ENCODE measurements at places on chromosomes 5 and 9.

DNA sequence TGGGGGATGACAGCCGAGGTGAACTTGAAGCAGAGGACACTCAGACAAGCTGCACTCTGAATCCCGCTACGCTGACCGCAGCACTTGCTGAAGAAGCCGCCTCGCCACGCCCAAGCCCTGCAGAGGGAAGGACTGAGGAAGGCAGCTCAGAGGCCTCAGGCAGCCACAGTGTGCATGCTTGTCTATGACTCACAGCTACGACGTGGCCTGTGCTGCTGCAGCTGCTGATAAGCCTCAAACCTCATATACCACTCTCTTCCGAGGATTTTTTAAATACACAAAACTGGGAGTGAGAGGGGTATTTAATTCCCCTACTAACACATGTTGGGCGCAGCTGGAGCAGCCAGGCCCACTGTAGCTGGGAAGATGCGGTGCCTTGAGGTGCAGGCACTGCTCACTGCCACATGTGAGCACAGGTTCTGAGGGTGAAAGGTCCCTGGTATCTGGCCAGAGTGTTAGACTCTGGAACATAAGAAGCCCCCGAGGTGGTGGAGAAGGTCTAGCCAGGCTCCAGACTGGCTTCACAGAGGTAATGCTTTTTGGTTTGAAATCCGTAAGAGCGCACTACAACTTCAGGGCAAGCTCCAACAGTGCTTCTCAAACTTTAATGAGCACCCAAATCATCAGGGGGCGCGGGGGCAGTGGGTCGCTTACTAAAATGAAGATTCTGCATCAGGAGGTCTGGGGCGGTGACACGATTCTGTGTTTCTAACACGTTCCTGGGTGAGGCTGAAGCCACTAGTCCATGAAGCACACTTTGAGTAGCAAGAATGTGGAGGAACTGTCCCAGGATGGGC lies 196.8 kb downstream of the AUH start:
- DNase-seq, result peak; percentile 91

DNA sequence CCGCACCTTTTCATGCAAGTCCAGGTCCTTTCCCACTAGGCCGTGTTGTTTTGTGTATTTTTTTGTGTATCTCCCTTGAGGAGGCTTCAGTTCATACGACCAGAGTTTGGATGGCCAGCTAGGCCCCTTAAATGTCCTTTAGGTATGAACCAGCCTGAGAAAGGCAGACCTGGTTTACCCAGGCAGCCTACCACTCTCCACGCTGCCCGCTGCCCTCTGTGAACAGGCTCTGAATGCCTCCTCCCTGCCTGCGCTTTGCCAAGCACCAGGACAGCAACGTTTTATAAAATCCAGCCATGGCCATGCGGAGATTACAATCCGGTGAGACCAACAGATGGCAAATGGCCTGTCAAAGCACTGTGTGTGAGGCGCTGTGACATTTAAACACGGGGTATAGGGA lies 626 bp upstream of the CLTB start:
- DNase-seq, result no peak

GRCh38 chr5:1923341-1923740 lies 40.6 kb upstream of the IRX4 start:
- no peak for DNase-seq

- DNase-seq, result no peak
Measured at GRCh38 chr5:90853750-90854149, 295.2 kb downstream of the ADGRV1 start.

- no peak for DNase-seq
Measured at GRCh38 chr9:108074900-108075299, 585.3 kb upstream of the KLF4 start.

- DNase-seq, result no peak
Measured at GRCh38 chr5:32828492-32828891, 117.4 kb downstream of the NPR3 start.

DNA sequence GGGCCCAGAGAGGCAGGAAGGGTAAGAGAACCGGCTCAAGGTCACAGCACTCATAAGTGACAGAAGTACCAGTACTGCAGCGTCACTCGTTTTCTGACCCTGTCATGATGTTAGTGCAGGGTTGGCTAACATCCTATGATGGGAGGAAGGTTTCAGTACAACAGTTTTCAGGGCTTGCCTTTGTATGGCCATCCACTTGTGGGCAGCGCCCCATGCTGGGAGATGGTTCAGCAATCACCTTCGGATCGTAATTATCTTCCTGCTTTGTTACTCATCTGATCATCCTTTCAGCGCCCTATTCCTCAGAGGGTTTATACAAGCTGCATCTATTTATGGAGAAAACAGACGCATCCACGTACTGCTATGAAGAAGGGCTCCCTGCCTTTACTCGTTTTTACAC lies 2.4 kb downstream of the MAP1B start:
- no peak for DNase-seq

DNA sequence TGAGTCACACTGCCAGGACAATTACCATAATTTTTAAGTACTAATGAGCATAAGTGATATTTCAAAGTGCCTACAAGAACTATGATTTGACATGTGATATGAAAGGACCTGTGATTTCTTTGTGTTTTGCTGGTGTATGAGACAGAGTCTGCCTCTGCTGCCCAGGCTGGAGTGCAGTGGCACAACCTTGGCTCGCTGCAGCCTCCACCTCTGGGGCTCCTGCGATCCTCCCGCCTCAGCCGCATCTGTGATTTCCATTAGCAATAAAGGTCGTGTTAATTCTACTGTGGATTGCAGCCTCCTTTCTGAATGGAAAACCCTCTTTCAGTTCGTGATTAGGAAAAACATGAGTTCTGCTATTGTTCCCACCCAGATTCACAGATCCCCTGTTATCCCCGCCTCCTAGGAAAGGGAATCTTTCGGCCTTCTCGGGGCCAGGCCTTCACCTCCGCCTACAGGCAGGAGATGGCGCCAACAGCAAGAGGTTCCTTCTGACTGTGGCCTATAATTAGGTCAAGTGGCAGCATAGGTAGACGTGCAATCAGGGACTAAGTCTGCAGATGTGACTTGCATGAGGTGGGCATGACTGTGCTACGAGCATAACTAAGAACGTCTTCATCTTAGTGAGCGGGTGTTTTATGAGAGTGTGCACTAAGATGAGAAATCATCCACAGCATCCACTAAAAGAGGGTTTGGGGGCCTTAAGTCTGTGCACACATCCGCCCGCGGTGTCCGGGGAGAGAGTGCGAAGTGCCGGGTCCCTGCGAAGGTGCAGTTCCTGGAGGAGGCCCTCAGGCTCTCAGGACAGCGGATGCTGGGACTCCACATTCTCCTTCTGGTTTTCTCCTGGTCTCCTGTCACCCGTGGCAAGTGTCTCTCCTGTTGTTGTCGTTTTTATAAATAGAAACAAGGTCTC lies 23.1 kb downstream of the TRIM7 start:
- DNase-seq, result peak; percentile 78

- no peak for DNase-seq
Measured at GRCh38 chr9:94631599-94631998, 7.7 kb downstream of the FBP1 start.

- DNase-seq, result no peak
Measured at GRCh38 chr5:93092349-93093105, 488.5 kb downstream of the NR2F1-AS1 start.

DNA sequence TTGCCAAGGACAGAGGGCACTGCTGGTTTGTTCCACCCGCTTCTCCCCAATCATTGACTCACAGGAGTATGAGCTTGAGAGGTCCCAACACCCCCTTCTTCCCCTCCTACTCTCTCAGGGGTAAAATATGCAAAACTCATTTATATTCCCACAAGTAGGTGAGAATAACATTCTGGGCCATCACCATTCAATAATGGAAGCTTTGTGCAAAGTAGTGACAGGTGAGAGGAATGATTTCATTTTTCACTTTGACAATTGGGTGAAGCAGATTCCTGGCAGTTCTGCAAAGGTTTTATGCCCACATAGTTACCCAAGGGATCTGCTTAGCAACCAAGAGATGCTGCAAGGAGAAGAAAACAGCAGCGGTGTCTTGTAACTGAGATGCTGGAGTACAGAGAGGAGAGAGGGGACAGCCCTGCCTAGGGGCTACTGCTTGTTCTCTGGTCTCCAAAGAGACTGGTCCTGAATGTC lies 137.6 kb downstream of the CMYA5 start:
- no peak for DNase-seq

GRCh38 chr5:127098241-127098640 lies 24.9 kb upstream of the C5orf63 start:
- DNase-seq, result no peak

DNA sequence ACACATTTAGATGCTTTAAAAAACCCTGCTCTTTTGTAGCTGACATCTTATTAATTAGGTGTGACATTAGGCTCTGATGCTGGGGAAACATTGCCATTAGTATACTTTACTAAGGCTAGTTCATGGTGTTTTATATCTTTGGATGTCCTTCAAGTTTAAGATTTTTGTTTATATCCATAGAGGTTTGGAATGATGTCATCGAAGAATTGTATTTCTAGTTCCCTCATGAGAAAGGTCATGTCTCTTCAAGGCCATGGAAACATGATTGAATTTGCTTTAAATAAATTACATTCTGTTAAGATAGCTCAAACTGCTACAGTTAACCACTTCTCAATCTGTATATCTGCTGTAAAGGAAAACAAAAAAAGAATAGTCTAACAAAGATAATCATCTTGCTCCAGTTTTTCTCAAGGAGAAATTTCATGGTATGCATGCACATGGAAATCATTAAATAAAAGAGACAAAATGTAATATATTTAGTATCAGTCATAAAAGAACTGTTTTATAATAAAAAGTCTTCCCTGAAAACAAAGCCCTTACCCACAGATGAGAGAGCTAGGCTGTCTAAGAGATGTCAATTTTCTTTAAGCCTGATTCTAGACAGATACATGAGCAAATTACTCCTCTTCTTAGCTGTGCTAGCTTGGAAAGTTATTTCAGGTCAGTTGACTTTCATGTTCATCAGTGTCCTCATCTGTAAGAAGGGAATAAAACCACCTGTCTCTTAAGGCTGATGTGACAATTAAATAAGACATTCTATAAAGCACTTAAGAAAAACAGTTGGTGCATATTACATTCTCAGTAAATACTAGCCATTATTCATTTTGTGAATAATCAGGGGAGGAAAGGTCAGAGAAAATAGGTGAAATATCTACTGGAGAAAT lies 25.0 kb upstream of the STARD4 start:
- no peak for DNase-seq

DNA sequence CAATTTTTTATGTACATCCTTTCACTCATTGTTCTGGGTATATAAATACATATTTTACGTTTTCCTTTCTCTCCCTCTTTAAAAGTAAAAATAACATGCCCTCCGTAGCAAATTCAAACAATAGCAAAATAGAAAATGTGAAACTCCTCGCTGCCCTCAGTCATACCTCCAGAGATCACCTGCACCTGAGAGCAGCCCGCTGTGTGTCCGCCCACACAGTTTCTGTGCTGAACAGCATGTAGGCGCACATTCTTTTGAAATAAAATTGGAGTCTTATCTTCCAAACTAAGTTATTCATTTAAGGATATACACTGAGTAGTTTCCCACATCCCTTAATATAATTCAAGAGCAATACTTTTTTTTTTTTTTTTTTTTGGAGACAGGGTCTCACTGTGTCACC lies 255.7 kb downstream of the AOPEP start:
- DNase-seq, result no peak

DNA sequence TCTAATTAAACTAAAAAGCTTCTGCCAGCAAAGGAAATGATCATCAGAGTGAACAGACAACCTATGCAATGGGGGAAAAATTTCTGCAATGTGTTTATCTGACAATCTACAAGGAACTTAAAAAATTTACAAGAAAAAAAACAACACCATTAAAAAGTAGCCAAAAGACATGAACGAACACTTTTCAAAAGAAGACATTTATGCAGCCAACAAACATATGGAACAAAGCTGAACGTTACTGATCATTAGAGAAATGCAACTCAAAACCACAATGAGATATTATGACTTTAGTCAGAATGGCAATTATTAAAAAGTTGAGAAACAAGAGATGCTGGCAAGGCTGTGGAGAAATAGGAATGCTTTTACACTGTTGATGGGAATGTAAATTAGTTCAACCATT lies 530.4 kb upstream of the DAB2 start:
- no peak for DNase-seq

- no peak for DNase-seq
Measured at GRCh38 chr5:149125386-149125891, 15.9 kb upstream of the ABLIM3 start.

Data from suppressor macrophage treated with lipopolysaccharide for 1 hour (primary cell).